Suppressor macrophage treated with lipopolysaccharide for 1 hour (primary cell): ENCODE measurements at places on chromosomes 12 and 14.

GRCh38 chr12:76340680-76341435 is 7.4 kb downstream of the BBS10 start:
- peak; percentile 36 for DNase-seq

DNA sequence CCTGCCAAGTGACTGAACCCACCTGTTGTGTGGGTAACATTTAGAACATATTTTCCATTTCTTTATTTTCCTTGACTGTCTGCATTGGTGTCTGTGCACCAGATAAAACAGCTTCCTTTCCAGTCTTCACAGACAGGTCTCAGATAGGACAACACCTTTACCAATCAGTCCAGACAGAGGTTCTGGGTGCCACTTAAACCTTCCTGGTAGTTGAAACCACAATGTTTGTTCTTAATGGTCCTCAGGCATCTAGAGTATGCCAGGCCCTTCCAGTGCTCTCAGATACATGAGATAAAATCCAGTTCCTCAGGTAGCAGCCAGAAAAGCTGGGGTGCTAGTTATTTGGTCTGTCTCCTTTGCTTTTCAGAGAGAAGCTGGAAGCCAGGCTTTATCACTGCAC is 7.0 kb upstream of the CLEC2D start:
- no peak for DNase-seq

DNA sequence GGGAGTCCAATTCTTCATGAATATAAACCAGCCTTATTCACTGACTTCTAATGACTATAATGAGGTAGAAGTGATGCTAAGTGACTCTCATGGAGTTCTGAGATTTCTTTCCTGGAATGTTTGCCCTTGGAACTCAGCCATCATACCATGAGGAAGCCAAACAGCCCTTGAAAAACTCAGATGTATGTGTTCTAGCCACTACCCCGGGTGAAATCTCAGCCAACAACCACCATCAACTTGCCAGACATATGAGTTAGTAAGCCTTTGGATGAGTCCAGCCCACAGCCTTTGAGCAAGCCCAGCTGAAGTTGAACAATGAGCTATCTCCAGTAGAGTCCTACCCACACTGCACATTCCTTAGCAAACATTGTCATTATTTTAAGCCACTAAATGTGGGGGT is 149.5 kb downstream of the SLC6A15 start:
- DNase-seq, result no peak

DNA sequence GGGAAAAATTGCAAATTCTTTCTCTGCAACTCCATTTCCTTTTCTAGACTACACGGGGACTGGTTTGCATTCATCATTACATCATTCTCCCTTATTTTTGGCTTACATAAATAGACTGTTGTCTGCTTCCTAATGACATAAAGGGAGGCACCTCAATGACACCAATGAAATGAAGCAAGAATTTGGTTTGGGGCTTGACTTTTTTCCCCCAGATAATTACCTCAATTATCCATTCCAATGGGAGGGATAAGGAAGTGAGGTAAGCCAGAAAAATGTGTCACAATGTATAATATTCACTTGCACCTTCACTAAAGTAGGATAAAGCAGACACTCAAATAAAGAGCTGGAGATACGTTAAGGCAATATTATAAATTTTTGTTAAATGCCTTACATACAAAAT is 240.6 kb upstream of the GRIP1 start:
- no peak for DNase-seq

DNA sequence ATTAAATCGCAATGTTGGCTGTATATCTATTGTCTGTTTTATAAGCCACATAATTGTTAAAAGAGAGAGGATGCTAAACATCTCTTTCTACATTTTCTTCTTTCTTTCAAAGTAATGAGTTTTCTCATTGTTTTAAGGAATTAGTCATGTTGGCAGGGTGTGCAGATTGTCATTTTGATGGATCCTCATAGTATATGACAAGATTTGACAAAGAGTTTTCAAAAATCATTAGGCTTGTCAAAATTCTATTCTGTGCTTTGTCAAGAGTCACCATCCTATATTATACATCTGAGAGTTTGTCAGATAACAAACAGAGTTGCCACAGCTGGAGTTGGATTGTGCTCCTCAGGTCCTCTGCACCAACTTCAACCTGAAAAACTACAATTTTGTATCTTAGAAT is 35.4 kb upstream of the APPL2 start:
- DNase-seq, result no peak

GRCh38 chr12:99611599-99611998 is 36.0 kb upstream of the GARIN6 start:
- DNase-seq, result no peak

DNA sequence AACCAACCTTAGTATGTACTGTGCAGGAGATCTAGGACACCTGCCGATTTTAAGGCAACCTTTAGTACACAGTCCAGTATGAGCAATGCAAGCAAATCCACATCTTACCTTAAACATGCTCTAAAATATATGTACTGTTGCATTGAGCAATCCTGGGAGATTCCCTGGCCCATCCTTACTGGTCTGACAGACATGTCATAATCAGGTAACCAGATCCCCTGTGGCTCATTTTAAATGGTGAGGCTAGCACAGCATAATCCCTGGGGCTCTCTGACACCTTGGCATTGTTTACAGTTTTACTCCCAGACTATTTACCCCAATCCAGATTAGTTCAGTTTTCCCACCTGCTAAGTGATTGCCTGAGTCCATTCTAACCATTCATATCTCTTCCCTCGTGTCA is 15.1 kb downstream of the BMAL2 start:
- no peak for DNase-seq
